ENCODE measurements at places on chromosomes 12 and 14. TPM values are rescaled to one million over a fixed set of nuclear protein-coding genes. Genes with fewer than 3 reads are reported as not detected.
A peak's percentile ranks its signal among the peaks of the same experiment; 100 is the strongest.

GRCh38 chr14:98368916-98369315, 903.1 kb downstream of the BCL11B start:
- no peak for DNase-seq

GRCh38 chr12:104733717-104734175, 224.3 kb downstream of the SLC41A2 start:
- DNase-seq = peak; percentile 76

The WIF1 gene
- not detected for total RNA-seq

The OASL gene
- total RNA-seq = 1.4 TPM

The BEGAIN gene
- total RNA-seq = not detected

The M6PR gene
- total RNA-seq = 271 TPM

The MYL6 gene
- 640 TPM for total RNA-seq

GRCh38 chr12:70852416-70853150, 68.0 kb downstream of the PTPRR start:
- DNase-seq = no peak

DNA sequence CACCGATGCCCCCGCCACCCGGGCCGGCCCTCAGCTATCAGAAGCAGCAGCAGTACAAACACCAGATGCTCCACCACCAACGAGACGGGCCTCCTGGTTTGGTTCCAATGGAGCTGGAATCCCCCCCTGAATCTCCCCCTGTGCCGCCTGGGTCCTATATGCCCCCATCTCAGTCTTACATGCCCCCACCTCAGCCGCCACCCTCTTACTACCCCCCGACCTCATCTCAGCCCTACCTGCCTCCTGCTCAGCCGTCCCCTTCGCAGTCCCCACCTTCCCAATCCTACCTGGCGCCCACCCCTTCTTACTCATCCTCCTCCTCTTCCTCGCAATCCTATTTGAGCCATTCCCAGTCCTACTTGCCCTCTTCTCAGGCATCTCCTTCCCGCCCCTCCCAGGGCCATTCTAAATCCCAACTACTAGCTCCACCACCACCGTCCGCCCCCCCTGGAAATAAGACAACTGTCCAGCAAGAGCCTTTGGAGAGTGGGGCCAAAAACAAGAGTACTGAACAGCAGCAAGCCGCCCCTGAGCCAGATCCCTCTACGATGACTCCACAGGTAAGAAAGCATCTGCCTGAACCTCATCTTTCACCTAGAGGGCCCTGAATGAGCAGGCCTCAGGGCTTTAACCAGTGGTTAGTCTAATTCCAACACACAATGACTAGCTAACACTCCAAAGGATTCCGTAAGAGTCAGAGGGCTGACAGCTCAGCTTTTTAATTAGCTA, 851 bp downstream of the YLPM1 start:
- DNase-seq = peak; percentile 63

The PTCSC3 gene
- not detected for total RNA-seq

- DNase-seq = peak; percentile 40
These were observed 31.9 kb upstream of the MON2 start for GRCh38 chr12:62434494-62435302.

DNA sequence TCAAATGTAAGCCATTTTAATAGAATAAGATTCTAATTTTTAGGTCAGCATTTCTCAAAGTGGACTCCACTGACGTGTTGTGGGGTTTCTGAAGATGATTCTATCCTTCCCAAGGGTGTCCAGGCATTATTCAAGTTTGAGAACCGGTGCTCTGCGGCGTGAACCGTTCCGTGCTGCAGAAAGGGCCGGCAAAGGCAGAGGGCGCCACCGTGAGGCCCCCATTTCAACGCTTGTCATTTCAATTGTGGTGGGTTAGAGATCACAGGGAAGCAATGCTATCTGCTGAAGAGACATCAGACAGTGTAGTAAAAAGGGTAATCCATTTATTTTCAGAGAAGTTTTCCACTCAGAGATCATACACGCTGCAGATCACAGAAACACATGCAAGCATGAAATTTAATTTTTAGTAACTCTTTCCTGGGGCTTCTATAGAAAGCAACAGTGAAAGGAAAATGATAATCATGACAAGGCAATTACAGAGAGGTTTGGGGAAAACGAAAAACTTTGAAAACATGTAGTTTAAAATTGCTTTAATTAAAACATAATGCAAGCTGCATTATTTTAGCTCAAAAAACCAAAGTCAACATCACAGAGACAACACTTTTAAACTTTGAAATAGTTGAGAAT, 201.7 kb downstream of the EXOC5 start:
- peak; percentile 82 for DNase-seq

The HNRNPC gene
- total RNA-seq = 661 TPM

DNA sequence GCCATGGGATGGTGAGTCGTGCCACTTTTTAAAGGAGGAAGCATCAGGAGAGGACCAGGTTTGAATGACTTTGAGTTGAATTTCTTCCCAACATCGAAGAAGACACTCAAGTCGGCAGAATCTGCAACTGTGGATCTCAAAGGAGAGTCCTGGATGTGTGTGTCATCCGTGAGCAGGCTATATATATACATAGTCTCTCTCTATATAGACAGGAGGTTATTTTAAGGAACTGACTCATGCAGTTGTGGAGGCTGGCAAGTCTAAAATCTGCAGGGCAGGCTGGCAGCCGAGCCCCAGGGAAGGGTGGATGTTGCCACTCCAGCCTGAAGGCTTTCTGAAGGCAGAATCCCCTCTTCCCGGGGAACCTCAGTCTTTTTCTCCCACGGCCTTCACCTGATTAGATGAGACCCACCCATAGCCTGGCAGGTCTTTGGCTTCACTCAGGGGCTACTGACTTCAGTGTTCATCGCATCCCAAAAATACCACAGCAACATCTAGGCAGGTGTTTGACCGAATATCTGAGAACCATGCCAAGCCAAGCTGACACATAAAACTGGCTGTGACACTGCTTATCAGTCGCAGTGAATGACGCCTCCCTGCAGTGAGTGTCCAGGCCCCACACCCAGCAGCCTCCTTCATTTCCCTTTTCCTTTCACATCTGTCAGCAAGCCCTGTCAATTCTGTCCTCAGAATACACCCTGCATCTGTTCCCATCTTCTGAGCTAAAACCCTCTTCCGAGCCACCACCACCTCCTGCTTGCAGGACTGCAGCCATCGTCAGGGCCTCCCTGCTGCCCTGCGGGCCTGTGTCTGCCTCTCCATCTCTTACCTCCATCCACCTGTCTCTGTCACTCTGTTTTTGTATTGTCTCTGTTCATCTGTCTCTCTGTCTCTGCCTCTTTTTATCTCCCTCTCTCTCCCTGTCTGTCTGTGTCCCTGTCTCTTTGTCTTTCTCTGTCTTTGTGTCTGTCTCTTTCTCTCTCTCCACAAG, 54.0 kb downstream of the ZNF664 start:
- no peak for DNase-seq

DNA sequence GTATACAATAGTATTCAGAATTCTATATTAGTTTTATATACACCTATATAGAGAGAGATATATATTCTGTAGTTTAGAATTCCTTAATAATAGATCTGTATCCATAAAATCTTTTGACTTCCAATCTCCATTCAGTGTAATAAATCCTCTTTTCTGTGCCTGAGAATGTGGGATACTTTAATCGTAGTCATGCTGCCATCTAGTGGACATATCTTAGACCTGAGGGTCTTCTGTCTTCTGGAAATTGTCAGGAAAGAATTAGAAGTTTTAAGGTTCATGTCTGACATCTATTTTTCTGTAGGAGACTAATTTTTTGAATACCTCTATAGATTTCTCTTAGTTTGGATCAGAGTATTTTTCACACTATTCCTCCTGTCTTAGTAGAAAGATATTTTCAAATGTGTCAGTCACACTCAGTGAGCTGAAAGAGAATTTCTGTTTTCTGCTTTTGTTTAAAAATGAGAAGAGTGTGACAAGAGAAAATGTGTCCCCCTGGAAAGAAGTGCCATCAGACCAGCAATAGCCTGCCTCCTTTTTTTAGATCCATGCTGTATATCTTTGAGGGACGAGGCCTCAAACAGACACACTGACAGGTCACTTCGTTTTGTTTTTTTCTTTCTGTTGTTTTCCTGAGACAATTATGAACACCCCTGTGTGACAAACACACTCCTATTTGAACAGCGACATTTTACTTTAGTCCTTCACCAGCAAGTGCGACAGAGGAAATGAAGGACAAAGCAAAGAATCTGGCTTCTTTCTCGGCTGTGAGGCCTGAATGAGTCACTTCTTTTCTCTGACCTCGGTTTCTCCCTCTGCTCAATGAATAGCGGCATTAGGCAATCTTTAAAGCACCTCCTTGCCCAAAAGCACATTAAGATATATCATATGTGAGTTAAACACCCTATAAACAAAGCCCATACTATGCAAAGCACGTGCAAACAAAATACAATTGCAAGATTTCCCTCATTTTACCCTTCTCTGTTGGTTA, 96.3 kb downstream of the GALC start:
- peak; percentile 93 for DNase-seq

GRCh38 chr12:52691076-52691840, 11.1 kb upstream of the KRT1 start:
- no peak for DNase-seq

The MYO1H gene
- not detected for total RNA-seq

The GPR68 gene
- 0.36 TPM for total RNA-seq

DNA sequence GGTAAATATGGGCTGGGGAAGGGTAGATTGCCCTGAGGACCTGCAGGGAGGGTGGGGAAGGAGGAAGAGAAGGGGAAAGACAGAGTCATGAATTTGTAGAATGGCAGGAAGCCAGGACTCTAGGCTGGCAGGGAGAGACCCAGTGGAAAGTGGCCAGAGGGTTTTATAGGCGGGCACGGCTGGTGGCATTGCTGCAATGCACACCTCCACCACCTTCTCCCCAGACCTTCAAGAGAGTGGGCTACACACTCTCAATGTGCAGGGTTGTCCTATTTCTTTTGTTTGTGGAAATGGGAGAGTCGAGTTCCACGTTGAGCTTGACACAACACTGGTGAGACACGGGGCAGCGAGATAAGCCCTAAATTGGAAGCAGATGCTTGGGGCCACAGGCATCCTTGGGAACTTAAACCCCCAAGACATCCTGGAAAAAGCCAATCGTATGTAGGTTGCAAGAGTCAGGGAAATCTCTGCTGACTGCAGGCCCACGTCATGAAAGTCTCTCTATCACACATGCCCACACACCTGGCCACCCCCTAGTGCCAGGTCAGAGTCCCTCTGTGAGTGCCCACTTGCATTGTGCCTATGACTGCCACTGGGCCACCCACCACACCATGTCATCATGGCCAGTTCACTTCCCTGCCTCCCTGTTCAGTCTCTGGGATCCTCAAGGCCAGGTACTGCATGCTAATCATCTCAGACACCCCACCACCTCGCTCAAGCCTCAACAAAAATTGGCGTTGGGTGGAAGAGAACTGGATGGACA, 38.0 kb upstream of the BDKRB2 start:
- DNase-seq = no peak

GRCh38 chr12:47578836-47579235, 127.0 kb downstream of the RPAP3 start:
- DNase-seq = no peak

- no peak for DNase-seq
These were observed 11.8 kb upstream of the A2M start for GRCh38 chr12:9127484-9127883.

GRCh38 chr14:63715360-63715759, 12.5 kb downstream of the SGPP1 start:
- DNase-seq = no peak

DNA sequence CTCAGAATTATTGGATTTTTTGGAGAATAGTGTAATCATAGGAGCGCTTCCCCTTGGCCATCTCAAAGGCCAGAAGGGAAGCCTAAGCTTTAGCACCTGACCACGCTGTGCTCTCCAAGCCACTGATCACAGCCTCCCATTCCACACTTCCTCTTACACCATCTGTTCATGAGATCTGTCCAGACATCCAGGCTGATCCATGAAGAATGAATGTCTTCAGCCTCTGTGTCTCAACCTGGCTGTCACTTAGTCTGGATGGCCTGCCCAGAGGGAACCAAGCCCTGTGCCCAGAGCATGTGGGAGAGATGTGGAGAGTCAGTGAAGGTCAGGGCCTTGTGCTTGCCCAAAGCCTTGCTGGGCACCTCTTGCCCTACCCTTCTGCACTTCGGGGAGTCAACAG, 40.5 kb downstream of the TSPAN11 start:
- DNase-seq = no peak

DNA sequence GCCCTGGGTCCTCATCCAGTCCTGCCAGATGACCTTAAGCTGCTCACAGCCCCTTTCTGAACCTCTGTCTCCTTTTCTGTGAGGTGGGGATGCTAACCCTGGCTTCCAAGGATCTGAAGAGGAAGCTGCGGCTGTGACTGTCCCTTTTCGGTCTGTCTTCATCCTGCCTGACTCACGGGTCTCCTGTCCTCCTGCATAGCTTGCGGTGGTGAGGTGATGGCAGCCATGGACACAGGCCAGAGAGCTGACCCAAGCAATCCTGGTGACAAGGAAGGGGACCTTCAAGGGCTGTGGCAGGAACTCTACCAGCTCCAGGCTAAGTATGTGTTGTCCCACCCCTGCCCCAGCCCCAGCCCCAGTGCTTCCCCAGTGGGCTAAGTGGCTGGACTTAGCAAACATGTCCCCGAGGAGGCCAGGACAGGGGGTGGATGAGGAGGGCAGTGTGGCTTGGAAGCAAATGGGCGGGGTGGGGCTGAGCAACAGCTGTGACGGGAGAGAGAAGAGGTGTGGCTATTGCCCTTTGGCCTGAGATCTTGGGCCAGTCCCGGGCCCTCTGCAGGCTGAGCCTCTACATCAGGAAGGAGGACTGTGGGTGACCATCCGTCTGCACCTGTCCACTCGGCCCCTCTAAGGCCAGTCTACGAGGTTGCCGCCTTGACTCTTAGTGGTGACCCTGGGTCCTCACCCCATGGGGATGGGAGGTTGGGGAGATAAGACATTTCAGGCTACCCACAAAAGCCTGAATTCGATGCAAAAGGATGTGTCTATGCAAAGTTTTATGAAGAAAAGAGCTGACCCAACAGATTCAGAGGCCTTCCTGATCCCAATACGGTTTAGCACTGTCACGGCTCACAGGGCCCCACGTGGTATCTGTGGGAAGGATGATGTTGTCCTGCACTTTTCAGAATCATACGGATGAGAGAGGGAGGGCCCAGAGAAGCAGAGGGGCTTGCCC, 1.1 kb downstream of the CCDC197 start:
- no peak for DNase-seq

The NUDT14 gene
- 30.1 TPM for total RNA-seq

DNA sequence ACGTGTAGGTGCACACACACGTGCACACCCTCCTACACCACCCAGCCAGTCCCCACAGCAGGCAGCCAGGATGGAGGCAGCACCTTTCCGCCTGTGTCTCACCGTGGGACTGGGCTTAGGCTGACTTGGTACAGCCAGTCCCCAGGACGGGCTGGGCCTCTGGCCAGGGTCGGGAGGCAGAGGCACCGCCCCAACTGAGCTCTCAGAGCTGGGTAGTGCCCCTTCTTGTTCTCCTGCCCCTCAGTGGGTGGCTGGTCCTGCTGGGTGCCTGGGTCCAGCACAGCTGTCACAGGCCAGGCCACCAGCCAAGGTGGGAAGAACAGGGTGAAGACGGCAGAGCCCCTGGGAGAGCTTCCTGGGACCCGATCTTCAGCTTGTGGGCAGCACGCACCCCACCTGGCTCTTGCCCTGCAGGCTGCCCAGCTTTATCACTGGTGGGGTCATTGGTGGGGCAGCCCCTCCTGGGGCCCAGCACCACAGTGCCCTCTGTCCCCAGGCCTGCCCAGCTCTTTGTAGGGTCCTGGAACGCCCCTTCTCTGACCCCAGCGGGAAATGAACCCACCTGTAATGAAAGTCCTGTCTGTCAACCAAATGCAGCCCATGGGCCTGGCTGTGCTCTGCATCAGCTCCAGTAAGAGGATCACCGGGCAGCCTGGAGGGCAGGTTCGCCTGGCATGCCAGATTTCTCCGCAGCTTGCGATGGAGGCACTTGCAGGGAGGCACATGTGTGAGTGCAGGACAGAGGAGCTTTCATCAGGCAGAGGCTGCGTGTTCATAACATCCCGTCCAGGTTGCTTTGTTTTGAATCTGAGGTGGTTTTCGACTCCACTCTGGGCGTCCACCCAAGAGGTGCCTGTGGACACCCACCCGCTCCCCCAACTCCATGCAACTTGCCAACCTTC, 14.7 kb downstream of the CDCA4 start:
- DNase-seq = no peak

Measured in Karpas-422 (cell line).